C1 segment of cervical spinal cord (tissue), 14 donors: ENCODE measurements at places on chromosomes 3 and 15.

DNA sequence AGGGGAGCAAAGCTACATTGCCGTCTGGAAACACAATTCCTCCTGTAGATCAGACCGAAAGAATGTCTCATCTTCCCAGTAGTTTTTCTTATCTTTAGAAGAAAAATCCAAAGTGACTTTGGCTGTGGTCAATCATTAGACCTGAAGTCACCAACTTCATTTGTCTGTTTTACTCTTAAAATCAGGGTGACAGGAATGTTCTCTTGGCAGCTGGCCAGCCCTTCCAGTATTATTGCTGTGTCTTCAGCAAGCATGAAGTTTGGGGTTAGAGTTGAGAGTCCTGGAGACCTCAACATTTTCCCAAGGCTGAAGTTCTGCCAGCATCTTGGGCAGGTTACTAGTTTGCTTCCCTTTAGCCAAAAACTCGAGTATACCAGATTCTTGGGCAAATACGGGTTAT lies 32.5 kb downstream of the RSL24D1 start:
- no peak for DNase-seq

- DNase-seq: no peak
Measured at GRCh38 chr15:29346998-29347397, 77.4 kb upstream of the NSMCE3 start.

- no peak for DNase-seq
Measured at GRCh38 chr3:127049393-127049792, 66.5 kb downstream of the PLXNA1 start.

- no peak for DNase-seq
Measured at GRCh38 chr3:72961752-72962151, 34.9 kb upstream of the PPP4R2 start.

- DNase-seq: no peak
Measured at GRCh38 chr3:197547306-197548011, 8.3 kb downstream of the BDH1 start.
